NCI-H1930 (cell line): ENCODE measurements at places on chromosomes 7 and 10.

GRCh38 chr10:124075231-124075955 lies 18.0 kb downstream of the CHST15 start:
- DNase-seq: no peak

DNA sequence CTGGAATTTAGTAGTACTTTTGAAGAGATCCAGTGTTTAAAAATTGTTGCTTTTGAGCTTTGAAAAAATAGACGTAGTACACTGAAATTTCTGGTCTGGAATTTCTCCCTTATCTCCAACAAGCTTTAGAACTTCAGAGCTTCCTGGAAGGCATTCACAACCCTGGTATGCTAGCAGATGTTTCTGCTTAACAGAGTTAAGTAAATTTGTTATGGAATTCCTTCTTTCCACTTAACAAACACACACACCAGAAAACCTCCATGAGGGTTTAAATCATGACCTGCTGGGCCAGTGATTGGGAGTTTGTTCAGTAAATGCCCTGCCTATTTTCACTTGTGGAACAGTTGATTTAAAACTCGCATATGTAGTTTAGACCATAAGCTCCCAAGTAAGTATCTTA lies 13.7 kb downstream of the ASB15 start:
- DNase-seq: no peak

- DNase-seq: no peak
Measured at GRCh38 chr10:79390551-79391229, 43.4 kb downstream of the PPIF start.

DNA sequence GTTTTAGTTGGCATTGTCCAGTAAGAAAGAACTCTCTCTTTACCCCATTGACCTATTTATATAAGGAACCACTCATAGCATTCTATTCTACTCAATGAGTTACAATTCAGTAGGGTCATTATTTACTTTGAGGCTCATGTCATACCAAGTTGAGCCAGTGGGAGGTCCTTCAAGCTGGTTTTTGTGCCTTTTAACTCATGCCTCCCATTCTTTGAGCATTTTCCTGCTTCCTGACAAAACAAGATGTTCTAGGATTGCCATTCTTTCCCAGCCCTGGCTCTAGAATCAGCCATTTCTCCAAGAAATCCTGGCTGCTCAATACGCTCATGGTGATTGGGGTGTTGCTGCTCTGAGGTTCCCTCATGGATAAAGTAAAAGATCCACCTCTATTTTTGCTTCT lies 250.1 kb downstream of the ABCA13 start:
- DNase-seq: no peak

DNA sequence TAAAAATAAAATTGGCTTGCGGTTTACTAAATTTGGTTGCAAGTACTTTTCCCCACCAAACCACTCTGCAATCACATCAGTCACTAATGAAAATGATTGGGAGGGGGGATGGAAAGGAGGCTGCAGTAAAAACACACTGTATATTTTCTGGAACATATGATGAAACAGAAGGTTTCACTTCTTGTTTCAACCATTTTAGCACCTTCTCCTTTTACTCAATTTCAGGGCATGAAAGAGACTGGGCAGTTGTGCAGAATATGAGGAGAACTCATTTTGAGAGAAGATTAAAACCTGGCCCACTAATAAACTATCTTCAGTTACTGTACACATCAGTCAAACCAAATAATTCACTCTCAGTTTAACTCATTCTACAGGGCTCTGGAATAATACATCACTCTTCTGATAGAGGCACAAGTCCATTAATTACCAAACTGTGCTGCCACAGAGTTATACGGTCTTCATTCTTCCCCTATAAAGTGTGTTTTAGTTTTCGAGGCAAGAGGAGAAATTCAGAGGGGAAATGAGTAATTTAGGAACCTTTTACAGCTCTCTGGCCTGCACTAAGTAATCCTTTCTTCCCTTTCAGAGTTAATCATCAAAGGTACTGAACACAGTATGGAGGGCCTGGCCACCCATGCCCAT lies 25.5 kb downstream of the JAZF1 start:
- DNase-seq: no peak
